ENCODE measurements at places on chromosomes 11 and 22. TPM values are rescaled to one million over a fixed set of nuclear protein-coding genes. Genes with fewer than 3 reads are reported as not detected.
A peak's percentile ranks its signal among the peaks of the same experiment; 100 is the strongest.

Gene SLC22A8
- total RNA-seq: not detected

Gene SBF1
- 83.2 TPM for total RNA-seq

DNA sequence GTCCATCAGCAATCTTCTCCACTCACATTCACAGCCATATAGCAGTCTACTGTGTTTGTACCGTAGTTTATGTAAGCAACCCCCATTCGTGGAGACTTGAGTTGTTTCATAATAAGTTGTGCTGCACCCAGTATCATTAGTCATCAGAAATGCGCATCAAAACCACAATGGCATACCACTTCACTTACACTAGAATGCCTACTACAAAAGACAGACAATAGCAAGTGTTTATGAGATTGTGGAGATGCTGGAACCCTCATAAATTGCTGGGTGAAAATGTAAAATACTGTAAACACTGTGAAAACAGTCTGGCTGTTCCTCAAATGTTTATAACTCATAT is 133.3 kb downstream of the ATXN10 start:
- no peak for DNase-seq

Gene C11orf91
- not detected for total RNA-seq

- no peak for DNase-seq
These were observed 57.1 kb upstream of the TIMP3 start for GRCh38 chr22:32744176-32744959.

Gene INCENP
- total RNA-seq: 115 TPM

GRCh38 chr11:85517272-85517671 is 109.9 kb downstream of the DLG2 start:
- no peak for DNase-seq

Gene ESAM
- total RNA-seq: not detected

- DNase-seq: no peak
These were observed 15.8 kb upstream of the ZC3H12C start for GRCh38 chr11:110077346-110077745.

GRCh38 chr22:43654271-43654670 is 157.8 kb downstream of the EFCAB6 start:
- DNase-seq: no peak

GRCh38 chr11:69121021-69121420 is 34.7 kb upstream of the SMIM38 start:
- no peak for DNase-seq

Gene TRIM51
- total RNA-seq: not detected

- no peak for DNase-seq
These were observed 65.3 kb downstream of the BCL2L13 start for GRCh38 chr22:17703811-17704210.

- no peak for DNase-seq
These were observed 103.8 kb downstream of the RRAS2 start for GRCh38 chr11:14255238-14255534.

DNA sequence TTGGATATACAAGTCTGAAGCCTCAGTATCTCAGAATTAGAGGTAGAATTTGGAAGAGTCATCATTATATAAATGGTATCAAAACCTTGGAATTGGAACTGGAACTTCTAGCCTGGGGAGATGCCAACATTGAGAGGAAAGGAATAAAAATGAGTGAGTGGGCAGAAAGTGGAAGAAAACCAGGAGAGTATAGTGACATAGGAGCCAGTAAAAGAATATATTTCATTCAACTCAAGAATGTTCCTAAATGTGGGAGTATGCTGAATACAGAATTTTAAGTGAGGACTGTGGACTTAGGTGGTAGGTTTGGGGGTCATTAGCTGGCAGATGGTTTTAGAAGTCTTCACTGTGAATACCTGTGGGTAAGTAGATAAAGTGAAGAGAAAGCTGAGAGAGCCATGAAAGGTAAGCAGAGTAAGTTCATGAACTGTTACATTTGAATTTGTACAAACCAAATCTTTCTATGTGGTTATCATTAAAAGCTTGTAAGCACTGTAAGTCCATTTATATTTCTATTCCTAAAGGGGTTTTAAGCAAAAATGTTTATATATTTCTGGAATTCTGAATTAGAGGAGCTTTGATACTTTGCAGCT is 60.2 kb downstream of the PDHX start:
- no peak for DNase-seq

GRCh38 chr11:94297985-94298576 is 6.3 kb upstream of the IZUMO1R start:
- DNase-seq: peak; percentile 52

Gene GTSE1
- 26.3 TPM for total RNA-seq

- DNase-seq: no peak
These were observed 7.2 kb upstream of the NIPSNAP1 start for GRCh38 chr22:29587938-29588699.

DNA sequence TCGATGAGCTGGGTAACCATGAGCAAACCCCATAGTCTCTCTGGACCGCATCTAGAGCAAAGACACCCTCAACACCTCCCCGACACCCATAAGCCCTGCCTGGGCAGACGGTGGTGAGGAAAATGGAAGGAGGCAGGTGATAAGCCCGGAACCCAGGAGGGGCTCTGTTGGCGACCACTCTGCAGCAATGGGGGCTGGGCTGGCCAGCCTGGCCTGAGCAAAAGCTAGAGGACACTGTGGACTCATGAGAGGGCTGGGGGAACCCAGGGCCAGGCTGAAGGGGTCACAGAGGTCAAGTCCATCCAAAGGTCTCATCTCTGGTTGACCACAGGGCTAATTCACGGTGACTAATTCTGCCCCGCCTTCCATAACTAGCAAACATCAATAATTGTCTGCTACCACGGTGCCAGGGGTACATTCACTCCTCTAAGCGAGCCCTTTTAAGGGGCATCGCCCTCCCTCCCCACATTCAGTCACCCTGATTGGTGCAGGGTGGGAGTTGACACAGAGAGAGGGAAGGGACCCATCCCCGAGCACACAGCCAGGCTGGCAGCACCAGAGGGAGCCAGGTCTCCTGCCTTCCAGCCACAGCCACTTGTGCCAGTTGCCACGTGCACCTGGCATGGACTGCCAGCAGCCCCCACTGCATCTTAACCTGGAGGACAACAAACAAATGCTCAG is 4.0 kb downstream of the PYGM start:
- DNase-seq: no peak

Gene BRD1
- 33.8 TPM for total RNA-seq

Gene XKR3
- total RNA-seq: not detected

GRCh38 chr22:50500452-50500851 is 7.0 kb downstream of the LMF2 start:
- no peak for DNase-seq

Gene LRRC4C
- total RNA-seq: 0.35 TPM

DNA sequence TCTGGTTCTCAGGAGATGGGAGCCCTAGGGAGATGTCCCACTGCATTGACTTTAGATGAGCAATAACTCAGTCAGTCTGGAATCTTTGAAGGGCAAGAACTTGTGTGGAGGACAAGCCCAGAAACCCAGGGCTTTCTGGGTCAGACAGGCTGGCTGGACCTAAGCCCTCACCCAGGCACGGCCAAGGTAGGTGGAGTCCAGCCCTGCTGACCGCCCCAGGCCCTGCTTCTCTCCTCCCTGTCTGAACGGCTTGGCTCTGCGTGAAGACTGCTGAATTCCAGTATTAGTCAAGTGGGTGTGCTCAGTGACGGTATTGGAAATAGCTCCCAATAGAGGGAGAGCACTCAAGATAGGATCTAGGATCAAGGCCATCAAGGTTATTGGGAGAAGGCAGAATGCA is 6.1 kb downstream of the CXCR5 start:
- no peak for DNase-seq

Gene HEPHL1
- 0.07 TPM for total RNA-seq

DNA sequence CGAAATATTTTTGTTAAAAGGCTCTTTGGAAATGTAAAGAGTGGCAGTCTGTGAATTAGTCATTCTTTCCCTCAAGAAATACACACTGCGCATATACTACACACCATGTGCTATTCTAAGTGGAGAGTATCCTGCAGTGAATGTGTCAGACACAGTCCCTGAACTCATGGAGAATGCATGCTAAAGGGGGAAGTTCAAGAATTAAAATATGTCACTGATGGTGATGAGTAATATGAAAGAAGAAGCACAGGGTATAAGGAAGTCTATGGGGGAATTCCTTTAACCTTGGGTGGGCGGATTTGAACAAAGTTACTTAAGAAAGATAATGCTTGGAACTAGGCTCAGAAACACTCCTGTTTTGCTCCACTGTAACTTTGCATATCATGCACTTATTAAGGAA is 153.0 kb downstream of the LRRC4C start:
- DNase-seq: no peak

GRCh38 chr11:74370123-74370522 is 28.1 kb downstream of the PGM2L1 start:
- no peak for DNase-seq

Gene KRTAP5-8
- not detected for total RNA-seq

Gene APLNR
- total RNA-seq: 0.12 TPM

Gene FUT4
- 7.4 TPM for total RNA-seq

GRCh38 chr11:102760344-102761035 is 19.9 kb downstream of the MMP10 start:
- DNase-seq: no peak

Gene DBX1
- not detected for total RNA-seq

Gene CHRDL2
- 0.16 TPM for total RNA-seq

Data from GM23338 (cell line).